Stimulated activated CD8-positive, alpha-beta memory T cell treated with anti-CD3 and anti-CD28 coated beads, Interleukin-15, amount 100 ng/mL, for 24 hours (primary cell): ENCODE measurements at places on chromosomes 3 and 15.

DNA sequence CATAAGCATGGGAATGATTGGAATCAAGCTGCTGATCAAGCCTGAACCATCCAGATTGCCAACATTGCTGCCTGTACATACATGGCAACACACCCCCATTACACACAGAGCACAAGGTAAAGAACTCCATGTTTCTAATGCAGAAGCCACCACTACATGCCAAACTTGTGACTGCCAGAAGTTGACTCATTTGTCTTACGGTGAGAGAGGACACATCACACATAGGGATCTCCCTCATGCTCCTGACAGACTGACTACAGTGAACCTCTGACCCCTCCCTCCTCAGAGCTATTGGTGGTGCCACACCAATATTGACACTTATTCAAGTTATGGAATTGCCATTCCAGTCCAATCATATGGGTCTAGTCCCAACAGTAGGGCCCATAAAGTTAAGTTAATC lies 42.3 kb downstream of the EFHB start:
- DNase-seq, result no peak

- DNase-seq, result no peak
Observed at GRCh38 chr3:128555098-128555825, 62.3 kb upstream of the GATA2 start.

GRCh38 chr15:63238171-63238570 lies 39.2 kb upstream of the APH1B start:
- no peak for DNase-seq

GRCh38 chr3:101842245-101842934 lies 6.9 kb upstream of the NFKBIZ start:
- no peak for DNase-seq

GRCh38 chr3:4997946-4998345 lies 18.7 kb downstream of the BHLHE40 start:
- DNase-seq, result no peak

DNA sequence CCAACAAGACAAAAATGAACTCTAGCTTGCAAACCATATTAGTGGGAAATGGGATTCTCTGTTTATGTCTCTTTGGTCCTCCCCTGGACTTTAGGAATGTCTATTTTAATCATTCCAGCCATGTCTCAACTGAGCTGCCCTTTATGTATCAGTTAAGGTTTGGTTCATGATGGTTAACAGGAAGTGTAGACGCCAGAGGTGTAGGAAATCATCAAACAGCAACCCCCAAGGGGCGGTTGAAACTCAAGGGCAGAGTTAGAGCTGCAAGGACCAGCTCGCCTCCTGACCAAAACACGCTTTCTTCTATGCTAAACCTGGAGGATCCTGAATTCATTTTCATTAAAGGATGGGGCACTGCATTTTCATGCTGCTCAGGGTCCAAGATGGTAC lies 53.7 kb upstream of the HEG1 start:
- no peak for DNase-seq

GRCh38 chr15:58665672-58666071 lies 83.8 kb downstream of the ADAM10 start:
- no peak for DNase-seq

DNA sequence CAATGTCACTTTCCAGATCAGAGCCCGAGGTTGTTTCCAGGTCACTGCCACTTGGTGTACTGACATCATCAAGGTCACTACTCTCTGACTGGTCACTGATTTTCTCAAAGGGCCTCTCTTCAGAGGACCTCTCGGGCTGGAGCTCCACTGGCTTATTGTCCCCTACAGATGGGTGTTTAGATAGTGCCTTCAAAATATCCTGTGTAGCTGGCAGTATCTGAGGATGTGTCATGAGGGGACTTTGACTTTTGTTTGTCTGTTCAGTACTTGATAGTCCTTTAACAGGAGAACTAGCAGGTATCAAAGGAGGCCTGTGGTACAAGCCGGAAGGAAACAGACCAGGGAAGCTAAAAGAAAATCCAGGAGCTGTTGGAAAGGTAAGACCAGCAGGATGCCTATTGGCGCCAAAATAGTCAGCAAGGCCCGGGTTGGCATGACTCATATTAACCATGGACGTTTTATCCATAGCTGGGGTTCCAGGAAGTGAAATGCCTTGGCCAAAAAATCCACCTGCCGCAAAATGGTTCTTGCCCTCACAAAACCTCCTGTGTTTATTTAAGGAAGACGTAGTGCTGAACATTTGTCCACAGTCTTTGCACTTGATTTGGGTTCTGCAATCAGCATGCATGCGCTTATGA lies 547.3 kb downstream of the MECOM start:
- no peak for DNase-seq

GRCh38 chr3:12303534-12303933 lies 14.7 kb downstream of the PPARG start:
- DNase-seq, result no peak

GRCh38 chr3:158701420-158702065 lies 29.1 kb upstream of the LXN start:
- DNase-seq, result no peak

- no peak for DNase-seq
Observed at GRCh38 chr15:99707473-99708270, 25.6 kb downstream of the LYSMD4 start.

GRCh38 chr3:120404876-120405275 lies 45.9 kb downstream of the FSTL1 start:
- DNase-seq, result no peak

DNA sequence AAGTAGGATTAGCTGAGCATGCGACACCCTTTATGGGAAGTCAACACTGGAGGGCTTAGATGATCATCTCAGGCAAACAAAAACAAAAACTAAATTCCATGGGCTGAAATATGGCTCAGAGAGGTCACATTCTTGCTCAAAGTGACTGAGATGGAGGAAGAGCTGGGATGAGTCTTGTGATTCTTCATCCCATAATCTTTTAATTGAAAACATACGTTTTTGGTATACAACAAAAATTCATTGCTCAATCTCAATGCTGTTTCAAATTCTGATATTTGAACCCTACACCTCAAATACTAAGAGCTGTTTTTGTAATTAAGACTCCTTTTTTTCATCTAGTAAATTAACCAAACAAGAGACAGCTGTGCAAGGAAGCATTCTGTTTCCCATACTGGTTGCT lies 257.0 kb downstream of the NR1D2 start:
- DNase-seq, result no peak

GRCh38 chr15:26934848-26935247 lies 36.1 kb upstream of the GABRG3 start:
- no peak for DNase-seq

DNA sequence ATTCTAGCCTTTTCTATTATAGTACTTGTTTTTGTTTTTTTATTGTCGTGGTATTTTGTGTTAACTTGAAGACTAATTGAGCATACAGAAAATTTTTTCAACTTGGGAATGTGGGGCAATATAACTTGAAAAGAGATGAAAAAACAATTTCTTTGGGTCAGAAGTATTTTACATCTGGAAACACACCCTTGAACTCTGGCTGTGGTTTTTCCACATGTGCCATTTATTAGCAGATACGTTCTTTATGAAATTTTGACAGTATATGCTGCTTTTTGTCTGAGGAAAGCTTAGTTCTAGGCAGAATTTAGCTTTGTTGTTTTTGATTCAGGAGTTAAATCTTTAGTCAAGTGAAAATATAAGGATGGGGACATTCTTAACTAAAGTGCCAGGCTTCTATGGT lies 44.7 kb downstream of the TCF12 start:
- DNase-seq, result no peak

- no peak for DNase-seq
Observed at GRCh38 chr15:45253330-45253729, 1.3 kb downstream of the SLC28A2 start.

DNA sequence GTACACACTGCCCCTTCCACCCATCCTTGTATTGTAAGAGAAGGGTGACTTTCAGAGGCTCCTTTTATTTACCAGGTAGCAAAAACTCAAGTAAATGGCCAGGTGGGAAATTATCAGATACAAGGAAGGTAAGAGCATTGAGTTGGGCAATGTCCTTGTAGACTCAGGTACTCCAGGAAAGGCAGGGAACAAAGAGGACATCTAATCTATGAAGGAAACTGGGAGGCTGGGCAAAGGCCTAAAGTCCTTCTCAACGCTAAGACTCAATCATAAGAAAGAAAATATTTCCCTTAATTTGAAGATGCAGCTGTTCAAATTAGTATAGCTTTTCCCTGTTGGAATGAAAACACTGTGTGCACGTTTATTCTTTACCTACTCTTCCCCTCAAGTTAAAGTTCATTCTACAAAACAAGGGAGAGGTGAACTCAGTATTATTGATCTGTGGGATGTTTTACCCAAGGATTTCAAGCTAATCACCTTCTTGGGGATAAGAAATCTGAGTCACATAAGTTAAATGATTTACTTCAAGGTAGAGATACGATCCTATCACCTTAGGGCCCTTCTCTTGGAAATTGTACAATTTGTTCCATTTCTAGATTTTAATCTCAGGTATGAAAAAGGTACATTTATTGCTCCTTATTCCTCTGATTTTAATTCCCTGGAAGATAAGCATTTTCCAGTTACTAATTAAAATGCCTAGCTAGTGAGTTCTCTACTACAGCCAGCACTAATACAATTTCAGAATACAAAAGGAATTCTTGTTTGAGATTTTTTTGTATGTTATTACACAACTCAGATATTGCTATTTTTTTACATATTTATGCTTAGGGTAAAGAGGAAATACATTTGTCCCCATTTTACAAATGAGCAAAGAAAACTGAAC lies 80.6 kb downstream of the PLD1 start:
- DNase-seq, result no peak

- no peak for DNase-seq
Observed at GRCh38 chr15:29849218-29849617, 26.9 kb upstream of the TJP1 start.

DNA sequence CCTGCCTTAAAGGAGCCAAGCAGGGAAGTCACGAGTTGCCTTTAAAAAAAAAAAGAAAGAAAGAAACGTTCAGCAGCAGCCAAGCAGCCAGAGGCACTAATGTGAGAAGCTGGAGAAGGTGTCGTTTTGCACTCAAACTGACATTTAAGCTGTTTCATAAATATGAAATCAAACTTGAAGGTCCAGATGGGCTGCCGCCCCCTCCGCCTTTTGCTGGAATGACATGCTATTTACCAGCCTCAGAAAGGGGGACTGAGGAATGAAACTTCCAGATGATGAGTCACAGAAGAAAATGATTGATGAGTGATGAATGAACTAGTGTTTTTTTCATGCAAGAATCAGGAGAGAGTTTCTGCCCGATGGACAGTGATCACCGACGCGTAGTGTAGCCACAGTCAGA lies 396.8 kb downstream of the IGSF11 start:
- DNase-seq, result no peak

GRCh38 chr15:74742422-74742821 lies 6.2 kb upstream of the CYP1A2 start:
- no peak for DNase-seq

- no peak for DNase-seq
Observed at GRCh38 chr3:187197335-187197649, at the start of gene RTP1. RTP1 (plus strand) TSS chr3:187197486; CDS start chr3:187197516, 30 bp downstream.

GRCh38 chr15:86295511-86295910 lies 215.8 kb downstream of the AGBL1 start:
- no peak for DNase-seq

DNA sequence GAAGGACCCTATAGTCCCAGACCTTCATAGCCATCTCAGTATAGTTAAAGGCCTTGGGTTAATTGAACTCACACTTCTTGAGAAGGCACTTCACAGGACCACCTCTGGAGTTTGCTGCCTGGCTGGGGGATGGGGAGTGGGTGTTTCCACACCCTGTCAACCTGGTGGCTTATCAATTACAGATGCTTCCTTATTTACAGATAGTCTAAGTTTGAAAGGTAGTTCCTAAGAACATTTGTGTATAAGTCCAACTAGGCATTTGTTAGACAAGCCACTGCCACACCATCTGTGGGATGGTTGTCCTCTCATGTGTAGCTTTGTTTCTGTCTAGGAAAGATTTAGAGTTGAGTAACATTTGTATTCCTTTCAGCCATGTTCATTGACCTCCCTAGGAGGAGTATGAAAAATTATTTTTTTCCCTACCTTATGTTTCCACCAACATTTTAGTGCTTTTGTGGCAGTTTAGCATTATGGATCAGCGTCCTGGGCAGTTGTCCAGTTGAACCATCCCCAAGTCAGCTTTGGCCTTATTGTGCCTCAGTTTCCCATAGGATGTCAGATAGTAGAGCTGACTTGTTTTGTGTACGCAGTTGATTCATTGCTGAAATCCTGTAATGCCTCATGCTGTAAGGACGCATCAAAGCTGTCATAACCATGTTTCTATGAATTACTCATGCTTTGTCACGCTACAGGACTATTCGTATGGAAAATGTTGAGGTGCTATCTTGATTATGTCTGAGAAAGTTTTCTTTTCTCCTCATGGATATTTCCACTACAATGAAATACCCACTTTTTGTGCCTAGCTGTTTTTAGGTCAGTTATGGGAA lies 21.2 kb upstream of the SIAH2 start:
- DNase-seq, result no peak

GRCh38 chr15:71730277-71731144 lies 79.8 kb upstream of the NR2E3 start:
- no peak for DNase-seq

- no peak for DNase-seq
Observed at GRCh38 chr3:187906416-187906815, 161.1 kb upstream of the BCL6 start.

DNA sequence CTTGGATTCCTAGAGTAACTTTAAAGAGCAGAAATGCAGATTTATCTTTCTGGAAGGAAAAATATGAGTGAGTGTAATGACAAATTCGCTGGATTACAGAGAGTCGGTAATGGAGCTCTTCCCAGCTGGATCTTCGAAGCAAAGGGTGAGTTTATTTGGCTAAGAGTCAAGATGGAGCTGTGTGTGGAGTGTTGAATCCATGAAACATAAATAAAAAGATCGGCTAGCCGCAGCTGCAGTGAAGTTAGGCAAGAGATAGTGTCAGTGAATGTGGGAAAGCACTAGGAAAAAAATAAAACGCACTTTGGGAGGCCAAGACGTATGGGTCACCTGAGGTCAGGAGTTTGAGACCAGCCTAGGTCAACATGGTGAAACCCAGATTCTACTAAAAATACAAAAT lies 10.3 kb downstream of the NAALADL2 start:
- DNase-seq, result no peak
